ENCODE measurements at places on chromosomes 3 and 15. TPM values are rescaled to one million over a fixed set of nuclear protein-coding genes. Genes with fewer than 3 reads are reported as not detected.

GRCh38 chr15:73784291-73784690 is 31.1 kb upstream of the INSYN1 start:
- no peaks in the 10 kb centered on the region for H3K4me1 ChIP-seq
- DNase-seq, result peak; percentile 35
- H3K27ac ChIP-seq, result no peak overlapping the region
- H3K4me3 ChIP-seq, result no peak overlapping the region
- no peaks in the 10 kb centered on the region for H3K27me3 ChIP-seq

DNA sequence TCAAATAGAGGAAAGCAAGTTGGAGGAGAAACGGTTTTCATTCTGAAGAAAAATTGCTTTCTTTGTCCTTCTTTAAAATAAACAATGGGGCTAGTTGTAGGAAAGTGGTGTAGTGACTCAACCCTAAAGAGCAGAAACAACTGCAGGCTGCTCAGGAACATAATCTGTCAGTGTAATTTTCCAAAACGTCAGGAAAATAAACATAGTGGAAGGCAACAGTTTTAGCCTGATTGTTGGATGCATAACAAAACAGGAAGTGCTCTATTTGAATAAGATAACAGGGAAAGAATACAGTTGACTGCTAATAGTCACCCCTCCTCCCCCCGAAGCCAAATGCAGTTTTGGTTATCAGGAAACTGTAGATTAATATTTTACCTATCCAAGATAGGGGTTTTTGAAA is 167.6 kb downstream of the ECT2 start:
- peaks cover 2% of the 10 kb centered on the region for H3K4me1 ChIP-seq
- H3K4me3 ChIP-seq, result no peak overlapping the region
- H3K27ac ChIP-seq, result no peak overlapping the region

DNA sequence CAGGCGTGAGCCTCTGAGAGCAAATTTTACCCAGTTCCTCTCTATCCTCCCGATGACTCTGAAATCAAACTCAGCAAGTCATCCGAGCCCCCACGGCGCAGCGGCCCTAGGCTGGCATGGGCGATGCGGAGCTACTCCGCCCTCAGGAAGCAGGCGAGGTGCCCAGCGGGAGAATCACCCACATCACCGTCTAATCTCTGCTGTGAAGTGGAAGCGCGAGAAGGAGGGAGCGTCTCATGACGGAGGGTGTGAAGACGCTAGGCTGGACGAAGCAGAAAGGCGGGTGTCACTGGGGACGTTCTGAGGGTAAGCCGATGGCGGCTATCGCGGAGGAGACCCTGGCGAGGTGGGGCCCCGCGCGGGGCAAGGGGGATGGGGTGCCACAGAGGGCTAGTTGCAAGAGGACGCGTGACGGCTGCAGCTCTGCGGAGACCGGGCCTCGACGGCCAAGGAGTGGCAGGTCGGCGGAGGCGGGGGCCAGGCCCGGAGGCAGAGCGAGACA is 9.1 kb upstream of the GNAI2 start:
- H3K4me1 ChIP-seq, result no peaks in the 10 kb centered on the region
- DNase-seq, result peak; percentile 85
- H3K36me3 ChIP-seq, result no peaks in the 10 kb centered on the region
- no peak overlapping the region for H3K27ac ChIP-seq
- no peaks in the 10 kb centered on the region for H3K27me3 ChIP-seq

DNA sequence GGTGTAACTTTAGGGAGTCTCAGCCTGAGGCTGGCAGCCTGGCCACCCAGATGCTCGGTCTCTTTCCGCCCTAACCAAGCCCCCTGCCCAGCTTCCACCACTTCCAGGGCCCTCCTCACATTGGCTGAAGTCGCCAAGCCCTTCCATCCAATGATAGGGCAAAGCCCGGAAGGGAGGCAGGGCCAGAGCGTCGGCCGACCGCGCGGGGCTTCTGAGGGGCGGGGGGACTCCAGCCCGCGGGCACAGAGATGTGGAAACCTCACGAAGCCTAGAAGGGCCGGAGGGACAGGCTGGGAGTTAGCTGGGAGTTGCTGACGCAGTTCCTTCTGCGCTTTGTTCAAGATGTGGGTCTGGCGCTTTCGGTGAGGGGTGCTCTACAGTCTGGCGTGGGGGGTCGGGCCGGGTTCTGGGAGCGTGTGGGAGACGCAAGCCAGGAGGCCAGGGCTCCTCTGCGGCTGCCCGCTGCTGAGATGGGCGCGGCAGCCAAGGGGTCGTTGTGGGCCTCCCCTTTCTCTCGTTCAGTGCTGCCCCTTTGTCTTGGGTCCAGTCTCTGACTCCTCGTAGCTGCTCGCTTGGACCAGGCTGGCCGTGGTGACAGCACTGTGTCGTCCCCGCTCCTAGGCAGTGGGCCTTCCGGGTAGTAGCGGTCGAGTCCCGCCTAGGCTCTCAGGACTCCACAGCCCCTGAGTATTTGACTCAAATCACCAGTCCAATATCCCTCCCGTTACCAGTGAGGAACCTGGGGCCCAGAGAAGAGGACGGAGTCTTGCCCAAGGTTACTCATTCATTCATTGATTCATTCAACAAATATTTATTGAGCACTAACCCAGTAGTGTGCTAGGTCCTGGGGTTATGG is at the start of gene ZNF660:
Gene ZNF660 (plus strand): TSS at position 319 of the 856 bp plus-strand sequence. CDS start 9,230 bp downstream, outside the sequence.
- DNase-seq, result peak; percentile 76
- no peaks in the 10 kb centered on the region for H3K27me3 ChIP-seq
- H3K36me3 ChIP-seq, result peaks cover 8% of the 10 kb centered on the region

GRCh38 chr3:160754371-160754854 is 1.6 kb upstream of the PPM1L start:
- H3K27ac ChIP-seq, result peak overlapping the region; percentile 17
- no peaks in the 10 kb centered on the region for H3K36me3 ChIP-seq
- no peaks in the 10 kb centered on the region for H3K4me1 ChIP-seq
- H3K27me3 ChIP-seq, result no peaks in the 10 kb centered on the region
- peak overlapping the region; percentile 65 for H3K4me3 ChIP-seq
- DNase-seq, result peak; percentile 54

DNA sequence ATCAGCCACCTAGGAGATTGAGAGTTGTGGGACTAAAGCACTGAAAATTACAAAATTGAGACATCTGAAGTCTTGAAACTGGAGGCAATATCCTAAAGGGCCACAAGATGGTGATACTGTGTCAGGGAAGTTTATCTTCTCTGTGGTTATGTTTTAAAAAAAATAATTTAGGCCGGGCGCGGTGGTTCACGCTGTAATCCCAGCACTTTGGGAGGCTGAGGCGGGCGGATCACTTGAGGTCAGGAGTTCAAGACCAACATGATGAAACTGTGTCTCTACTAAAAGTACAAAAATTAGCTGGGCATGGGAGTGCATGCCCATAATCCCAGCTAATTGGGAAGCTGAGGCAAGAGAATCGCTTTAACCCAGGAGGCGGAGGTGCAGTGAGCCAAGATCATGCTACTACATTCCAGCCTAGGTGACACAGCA is 17.9 kb upstream of the NIT2 start:
- H3K36me3 ChIP-seq, result peaks cover 2% of the 10 kb centered on the region
- H3K4me1 ChIP-seq, result no peaks in the 10 kb centered on the region
- no peak for DNase-seq
- H3K4me3 ChIP-seq, result no peak overlapping the region
- no peaks in the 10 kb centered on the region for H3K27me3 ChIP-seq
- H3K27ac ChIP-seq, result no peak overlapping the region

DNA sequence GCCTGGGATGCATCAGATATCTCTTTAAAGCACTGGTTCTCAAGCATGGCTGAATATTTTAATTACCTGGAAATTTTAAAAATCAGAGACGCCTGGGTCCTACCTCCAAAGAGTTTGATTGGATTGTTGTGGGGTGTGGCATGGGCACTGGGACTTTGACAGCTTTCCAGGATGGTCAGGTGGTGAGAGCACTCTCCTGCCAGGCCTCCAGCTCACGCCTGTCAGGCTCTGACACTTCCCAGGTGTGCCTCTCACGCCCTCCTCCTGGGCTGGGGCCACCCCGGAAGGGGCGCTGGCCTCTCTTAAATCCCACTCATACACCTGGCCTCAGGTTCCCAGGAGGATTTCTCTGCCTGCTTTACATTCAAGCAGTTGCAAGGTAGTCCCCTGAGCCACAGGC is 48.5 kb downstream of the AMOTL2 start:
- H3K27me3 ChIP-seq, result no peaks in the 10 kb centered on the region
- H3K4me3 ChIP-seq, result no peak overlapping the region
- DNase-seq, result no peak
- no peak overlapping the region for H3K27ac ChIP-seq
- H3K4me1 ChIP-seq, result no peaks in the 10 kb centered on the region

GRCh38 chr15:38535491-38536200 is 29.0 kb downstream of the RASGRP1 start:
- H3K27ac ChIP-seq, result no peak overlapping the region
- DNase-seq, result no peak
- peaks cover 1% of the 10 kb centered on the region for H3K4me1 ChIP-seq
- H3K4me3 ChIP-seq, result no peak overlapping the region

- no peak overlapping the region for H3K27ac ChIP-seq
- H3K4me3 ChIP-seq, result no peak overlapping the region
- no peak for DNase-seq
- H3K4me1 ChIP-seq, result peaks cover 13% of the 10 kb centered on the region
- no peaks in the 10 kb centered on the region for H3K27me3 ChIP-seq
These were observed 46.8 kb downstream of the PDE8A start for GRCh38 chr15:85028416-85028815.

Gene IL17RD
- total RNA-seq, result 17.0 TPM

Gene MAP4
- 467 TPM for total RNA-seq

Gene FBXL2
- 23.8 TPM for total RNA-seq

Data from aorta (tissue), 5 donors.